ENCODE measurements at places on chromosomes 6 and 20.

- DNase-seq = no peak
Observed at GRCh38 chr6:106003268-106003987, 82.7 kb upstream of the PRDM1 start.

GRCh38 chr6:27213544-27214125 is 33.9 kb upstream of the PRSS16 start:
- peak; percentile 21 for DNase-seq

DNA sequence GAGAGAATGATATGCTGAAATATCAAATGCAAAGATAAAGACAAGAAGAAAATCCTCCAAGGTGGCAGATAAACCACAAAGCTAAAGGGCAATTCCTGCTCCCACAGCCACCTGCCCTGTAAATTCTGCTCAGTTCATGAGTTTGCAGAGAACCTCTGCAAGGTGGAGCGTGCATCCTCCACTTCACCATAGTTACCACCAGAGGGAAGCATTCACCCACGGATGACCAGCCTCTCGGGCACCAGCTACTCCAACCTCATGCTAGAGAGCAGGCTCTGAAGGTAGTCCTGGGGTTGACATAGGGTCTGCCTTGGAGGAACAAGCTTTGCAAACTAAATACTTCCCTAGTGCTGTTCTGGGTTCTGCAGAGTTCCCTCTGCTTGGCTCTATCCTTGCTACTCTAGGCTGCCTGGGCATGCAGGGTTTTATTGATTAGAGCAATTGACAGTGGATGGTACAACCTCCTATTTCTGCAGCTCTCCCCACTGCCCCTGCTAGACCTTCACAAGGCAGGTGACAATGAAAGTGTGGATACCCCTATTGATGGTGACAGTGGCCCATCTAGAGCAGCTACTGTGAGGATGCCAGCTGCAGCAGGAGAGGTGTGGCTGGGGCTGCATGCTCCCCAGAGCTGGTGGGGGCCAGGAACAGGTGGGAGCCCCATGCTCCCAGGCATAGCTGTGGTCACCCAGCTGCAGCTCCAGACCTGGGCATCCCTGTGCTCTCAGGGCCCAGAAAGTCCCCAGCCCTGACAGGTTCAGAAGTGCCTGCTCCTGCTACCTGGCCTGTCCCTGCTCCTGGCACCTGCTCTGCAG is 51.1 kb downstream of the GGTLC1 start:
- DNase-seq = peak; percentile 90

DNA sequence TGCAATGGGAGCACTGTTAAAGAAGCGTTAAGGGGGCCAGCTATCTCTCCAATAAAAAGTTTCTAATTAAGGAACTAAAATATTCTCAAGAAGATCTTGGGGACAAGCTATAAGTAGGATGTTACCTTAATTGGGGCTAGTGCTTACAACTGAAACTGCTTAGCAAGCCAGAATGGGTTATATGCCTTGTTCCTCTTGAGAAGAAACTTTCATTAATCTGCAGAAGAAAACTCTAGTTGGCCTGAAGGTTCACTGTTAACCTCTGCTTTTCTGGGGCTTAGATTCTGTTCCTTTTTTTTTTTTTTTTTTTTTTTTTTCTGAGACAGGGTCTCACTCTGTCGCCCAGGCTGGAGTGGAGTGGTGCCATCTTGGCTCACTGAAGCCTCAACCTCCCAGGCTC is 82.2 kb downstream of the BACH2 start:
- no peak for DNase-seq

- no peak for DNase-seq
Observed at GRCh38 chr6:137015943-137016342, 28.8 kb downstream of the IL20RA start.

DNA sequence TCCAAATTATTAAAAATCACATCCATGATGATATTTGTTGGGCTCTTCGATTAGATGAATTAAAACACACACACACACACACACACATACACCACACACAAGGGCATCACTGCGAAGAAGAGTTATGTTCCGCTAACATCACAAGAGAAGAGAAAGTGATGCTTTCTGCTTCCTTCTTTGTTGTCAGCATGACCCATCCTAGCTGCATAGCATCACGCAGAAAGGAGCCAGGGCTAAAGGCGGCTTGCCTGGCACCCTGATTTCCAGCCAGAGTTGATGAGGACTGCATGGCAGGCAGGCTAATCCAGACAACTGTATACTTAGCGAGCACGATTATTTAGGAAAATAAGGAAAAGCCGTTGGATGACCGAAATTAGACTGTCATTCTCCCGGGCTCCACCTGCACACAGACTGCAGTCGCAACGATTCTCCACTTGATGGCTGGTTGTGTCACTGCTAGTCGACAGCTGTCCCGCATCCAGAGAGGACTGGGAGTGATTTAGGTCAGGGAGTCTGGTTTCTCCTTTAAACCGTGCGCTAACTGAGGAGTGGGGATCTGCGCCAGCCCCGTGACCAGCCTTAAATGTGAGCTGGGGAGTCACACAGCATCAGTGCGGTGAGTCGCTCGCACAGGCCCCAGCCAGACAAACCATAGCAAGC is 70.6 kb upstream of the SOX4 start:
- DNase-seq = peak; percentile 70

DNA sequence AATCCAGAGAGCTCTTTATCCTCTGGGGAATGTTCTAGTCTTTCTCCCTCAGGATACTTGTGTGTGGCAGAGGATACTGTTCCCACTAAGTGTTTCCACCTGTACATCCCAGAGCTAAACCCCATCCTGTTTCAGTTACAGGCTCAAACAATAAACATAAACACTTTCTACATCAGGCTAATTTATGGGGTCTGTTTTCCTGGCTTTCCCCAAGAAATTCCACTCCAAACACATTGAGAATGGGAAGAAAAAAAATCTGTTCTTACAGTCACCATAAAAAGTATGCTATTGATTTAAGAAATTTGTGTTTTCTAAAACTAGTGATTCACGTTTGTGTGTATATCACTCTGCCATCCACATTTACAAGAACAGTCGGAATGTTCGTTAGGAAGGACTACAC is 293.9 kb upstream of the FOXQ1 start:
- no peak for DNase-seq

GRCh38 chr6:11637266-11637665 is 99.7 kb downstream of the TMEM170B start:
- DNase-seq = no peak

DNA sequence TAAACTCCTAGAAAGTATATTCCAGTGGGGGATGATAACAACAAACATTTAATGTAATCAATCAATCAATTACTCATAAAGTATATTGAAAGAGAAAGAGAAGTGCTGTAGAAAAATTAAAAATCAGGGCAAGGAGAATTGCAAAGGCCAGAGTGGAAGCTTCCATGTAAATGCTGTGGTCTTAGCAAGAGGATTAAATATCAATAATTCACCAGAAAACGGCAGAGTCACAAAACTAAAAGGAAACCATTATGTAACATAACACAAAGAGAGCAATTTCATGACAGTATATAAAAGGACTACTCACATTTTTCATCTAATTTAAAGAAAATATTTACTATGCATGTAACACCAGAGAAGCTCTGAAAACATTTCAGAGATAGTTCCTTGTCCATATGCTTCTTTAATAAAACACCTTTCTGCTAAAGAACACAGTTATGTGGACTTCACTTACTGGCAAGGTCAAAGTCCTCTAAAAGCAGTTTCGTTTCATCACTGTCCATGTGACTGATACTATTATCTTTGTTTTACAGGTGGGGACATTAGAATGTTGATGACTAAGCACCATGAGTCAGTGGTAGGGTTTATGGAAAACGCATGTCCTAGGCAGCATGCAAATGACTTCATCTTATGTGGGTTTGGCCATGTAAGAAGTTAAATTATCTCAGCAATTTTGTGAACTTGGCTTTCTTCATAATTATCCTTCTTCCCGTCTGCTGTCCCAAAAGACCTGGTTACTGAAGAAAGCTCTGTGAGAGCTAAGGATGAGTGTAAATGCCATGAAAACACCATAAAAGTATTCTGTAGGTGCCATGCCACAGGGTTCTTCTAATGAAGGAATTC is 185.8 kb upstream of the TENT5A start:
- peak; percentile 6 for DNase-seq

DNA sequence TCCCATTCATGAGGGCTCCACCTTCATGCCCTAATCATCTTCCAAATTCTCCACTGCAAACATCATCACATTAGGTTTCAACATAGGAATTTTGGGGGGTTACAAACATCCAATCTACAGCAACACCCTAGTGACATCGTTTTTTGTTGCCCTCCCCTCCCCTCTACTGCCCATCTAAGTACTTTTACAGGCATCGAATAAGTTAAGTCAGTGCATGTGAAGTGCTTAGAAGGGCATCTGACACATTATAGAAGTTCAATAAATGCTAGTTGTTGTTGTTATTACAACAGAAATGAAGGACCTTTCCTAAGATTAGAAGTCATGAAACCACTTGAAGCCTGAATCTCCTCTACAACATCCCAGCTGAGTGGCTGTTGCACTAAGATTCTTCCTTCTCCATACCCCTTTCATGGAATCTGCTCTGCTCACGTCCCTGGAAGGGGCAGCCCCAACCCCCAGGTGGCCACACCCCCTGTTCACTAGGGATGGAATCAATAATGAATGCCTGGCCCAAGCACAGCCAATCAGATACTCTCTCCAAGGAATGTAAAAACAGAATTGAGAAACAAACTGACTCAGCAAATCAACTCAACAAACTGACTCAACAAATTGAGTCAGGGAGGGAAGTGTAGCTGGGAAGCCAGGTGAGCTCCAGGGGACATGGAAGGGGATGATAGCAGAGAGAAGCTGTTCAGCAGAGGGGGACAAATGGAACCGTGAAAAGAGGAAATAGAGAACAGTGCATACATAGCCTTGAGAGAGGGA is 3.9 kb upstream of the LRP11 start:
- no peak for DNase-seq

- no peak for DNase-seq
Observed at GRCh38 chr6:43914272-43915147, 144.5 kb downstream of the VEGFA start.

DNA sequence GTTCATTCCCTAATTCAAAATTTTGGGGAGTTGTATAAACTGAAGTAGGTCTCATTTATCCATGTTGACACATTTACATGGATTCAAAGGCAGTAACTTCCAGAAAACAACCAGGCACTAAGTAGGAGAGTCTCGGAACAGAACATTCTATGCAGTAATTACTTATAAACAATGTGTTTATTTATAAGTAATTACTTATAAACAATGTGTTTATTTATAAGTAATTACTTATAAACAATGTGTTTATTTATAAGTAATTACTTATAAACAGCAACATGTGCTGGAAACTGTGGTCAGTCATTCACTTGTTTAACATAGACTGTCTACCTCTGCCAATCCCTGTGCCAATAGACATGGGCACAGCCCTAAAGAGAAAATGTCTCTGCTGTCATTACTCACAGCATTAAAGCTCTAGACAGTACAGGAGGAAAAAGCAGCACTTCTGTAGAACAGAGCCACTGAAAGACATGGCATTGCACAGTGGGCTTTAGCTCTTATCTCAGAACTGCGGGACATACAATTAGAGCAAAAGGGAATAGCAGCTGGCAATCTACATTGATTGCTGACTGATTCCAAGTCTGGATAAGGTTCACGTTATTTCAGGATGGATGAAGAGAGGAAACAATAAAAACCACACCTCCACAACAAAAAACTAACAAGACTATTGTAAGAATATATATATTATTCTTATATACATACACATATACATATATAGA is 188.2 kb downstream of the WDR27 start:
- no peak for DNase-seq

DNA sequence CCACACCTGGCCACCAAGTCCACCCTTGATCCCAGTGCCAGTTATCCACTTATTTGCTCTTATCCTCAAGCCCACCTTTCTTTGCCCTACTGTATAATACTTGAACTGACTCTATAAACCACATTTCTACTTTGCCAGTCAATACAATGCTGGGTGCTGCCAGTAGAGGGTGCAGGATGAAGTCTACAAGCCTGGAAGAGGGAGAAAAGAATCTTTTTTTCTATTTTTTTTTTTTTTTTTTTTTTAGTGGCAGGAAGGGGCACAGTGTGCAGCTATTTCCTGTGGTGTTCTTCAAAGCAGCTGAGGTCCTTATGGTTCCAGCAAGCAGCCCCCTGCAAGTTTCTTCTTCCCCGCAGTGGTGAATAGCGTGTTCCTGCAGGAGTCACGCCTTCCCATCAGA is 22.2 kb upstream of the GABRR1 start:
- no peak for DNase-seq

GRCh38 chr6:54053881-54054391 is 57.3 kb upstream of the MLIP start:
- peak; percentile 27 for DNase-seq

DNA sequence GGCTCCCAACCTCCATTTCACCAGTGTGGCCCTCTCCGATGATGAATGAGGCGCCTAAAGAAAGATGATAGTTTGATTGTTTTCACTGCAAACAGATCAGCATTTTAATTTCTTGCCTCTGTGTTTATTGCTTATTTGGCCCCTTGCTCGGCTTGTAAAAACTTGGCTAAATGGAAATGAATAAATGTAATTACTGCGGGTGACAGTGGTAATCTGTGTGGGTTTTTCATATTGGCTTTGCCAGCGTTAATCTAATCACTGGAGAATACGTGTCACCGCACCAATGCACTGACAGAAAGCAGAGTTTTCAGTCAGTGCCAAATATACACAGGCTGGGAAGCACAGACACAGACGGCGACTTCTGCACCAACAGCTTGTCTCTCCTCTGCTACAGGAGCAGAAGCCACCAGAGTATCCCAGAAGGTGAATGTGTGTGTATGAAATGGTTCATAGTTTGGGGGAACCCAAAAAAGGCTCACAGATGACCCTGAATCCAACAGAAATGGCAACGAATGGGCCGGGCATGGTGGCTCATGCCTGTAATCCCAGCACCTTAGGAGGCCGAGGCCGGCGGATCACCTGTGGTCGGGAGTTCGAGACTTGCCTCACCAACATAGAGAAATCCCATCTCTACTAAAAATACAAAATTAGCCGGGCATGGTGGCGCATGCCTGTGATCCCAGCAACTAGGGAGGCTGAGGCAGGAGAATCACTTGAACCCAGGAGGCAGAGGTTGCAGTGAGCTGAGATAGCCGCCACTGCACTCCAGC is 534.0 kb downstream of the PKHD1 start:
- DNase-seq = no peak

GRCh38 chr6:16805243-16805950 is 44.1 kb upstream of the ATXN1 start:
- DNase-seq = peak; percentile 38
